ENCODE measurements at places on chromosomes 6 and 20.

GRCh38 chr6:28003059-28003458 lies 46.0 kb downstream of the OR2B6 start:
- no peak for DNase-seq

- DNase-seq: no peak
Measured at GRCh38 chr6:40894962-40895799, 143.8 kb downstream of the UNC5CL start.

GRCh38 chr20:55667024-55667423 lies 338.3 kb downstream of the CBLN4 start:
- DNase-seq: no peak

DNA sequence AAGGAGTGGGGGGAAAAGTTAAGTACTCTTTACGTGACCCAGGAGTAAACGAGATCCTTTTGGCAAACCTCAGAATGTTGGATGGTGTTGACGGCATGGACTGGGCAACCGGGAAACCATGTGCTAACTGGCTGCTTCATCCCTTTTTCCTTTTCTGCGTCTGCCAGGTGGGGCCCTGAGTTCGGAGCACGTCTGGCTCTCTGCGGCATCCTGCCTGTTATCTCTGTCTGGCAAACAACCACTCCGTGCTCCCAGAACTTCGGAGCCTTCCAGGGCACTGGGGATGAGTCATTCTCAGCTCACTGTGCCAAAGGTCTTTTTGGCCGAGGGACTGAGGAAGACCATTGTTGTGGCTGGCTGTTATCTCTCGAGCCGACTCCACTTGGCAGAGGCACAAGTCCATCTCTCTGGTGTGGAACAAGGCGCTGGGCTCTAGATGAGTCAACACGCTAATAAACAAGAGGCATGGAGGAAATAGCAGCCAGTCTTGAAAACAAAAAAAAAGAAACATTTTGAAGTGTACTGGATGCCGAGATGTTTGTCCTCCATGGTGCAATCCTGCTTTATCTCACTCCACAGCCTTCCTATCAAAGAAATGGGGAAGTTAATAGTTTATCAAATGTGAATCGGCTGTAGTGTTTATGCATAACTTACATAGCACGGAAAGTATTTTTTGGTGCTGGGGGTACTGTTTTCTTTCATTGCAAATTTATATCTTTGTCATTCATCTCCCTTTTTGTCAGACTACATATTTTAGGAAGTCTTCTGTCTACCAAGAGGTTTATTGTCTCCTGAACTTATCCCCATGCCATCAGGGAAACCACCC lies 64.6 kb upstream of the TXNDC5 start:
- DNase-seq: no peak

DNA sequence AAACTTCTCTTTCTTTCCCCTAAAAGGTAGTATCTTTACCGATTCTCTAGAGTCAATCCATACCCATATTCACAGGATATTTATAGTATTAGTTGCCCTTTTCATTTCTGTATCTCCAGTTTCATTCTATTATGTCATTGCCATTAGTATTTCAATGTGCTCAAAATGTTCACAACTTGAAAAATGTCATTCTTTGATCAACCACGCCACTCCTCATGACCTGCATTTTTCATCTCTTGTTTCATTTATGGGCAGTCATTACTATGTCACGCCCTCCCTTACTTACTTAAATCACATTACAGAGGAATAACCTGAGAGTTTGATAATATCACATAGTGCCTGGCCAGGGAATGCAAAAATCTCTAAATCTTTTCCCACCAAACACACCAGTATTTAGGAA lies 427.3 kb upstream of the GJE1 start:
- no peak for DNase-seq

Measured in GM20000 (cell line).